Ovary (tissue), 10 donors: ENCODE measurements at places on chromosomes 1 and 21. TPM values are rescaled to one million over a fixed set of nuclear protein-coding genes. Genes with fewer than 3 reads are reported as not detected.

Gene TRAPPC3
- 46.7 TPM for total RNA-seq

Gene VAV3
- total RNA-seq: 2.4 TPM

Gene GPR161
- total RNA-seq: 19.1 TPM

Gene CYP4A22
- total RNA-seq: 0.57 TPM

Gene COL16A1
- 237 TPM for total RNA-seq

Gene MKNK1
- 32.6 TPM for total RNA-seq

Gene BMP8B
- total RNA-seq: 0.27 TPM

Gene LCE1A
- not detected for total RNA-seq

Gene C1orf174
- total RNA-seq: 23.2 TPM

Gene MIXL1
- total RNA-seq: 0.34 TPM

Gene LRRC7
- 0.12 TPM for total RNA-seq

Gene FAM229A
- 12.3 TPM for total RNA-seq

Gene ITPKB
- 20.1 TPM for total RNA-seq

Gene FMO4
- 2.1 TPM for total RNA-seq

Gene PLXNA2
- total RNA-seq: 15.3 TPM

Gene STYXL2
- total RNA-seq: 0.15 TPM

Gene FCRL1
- 0.65 TPM for total RNA-seq

Gene DNAI4
- total RNA-seq: 24.4 TPM

Gene ANXA9
- 6.9 TPM for total RNA-seq

Gene CHAF1B
- total RNA-seq: 3.6 TPM

Gene EFNA4
- total RNA-seq: 10.6 TPM

Gene HCRTR1
- total RNA-seq: not detected

Gene NUAK2
- total RNA-seq: 53.2 TPM

Gene TTF2
- 10.6 TPM for total RNA-seq

Gene CHIA
- not detected for total RNA-seq

Gene NPR1
- 23.6 TPM for total RNA-seq

Gene CHI3L1
- total RNA-seq: 7.3 TPM

Gene CA6
- not detected for total RNA-seq

Gene SYCP1
- total RNA-seq: not detected

Gene GNG4
- 14.2 TPM for total RNA-seq

Gene LRP8
- 9.1 TPM for total RNA-seq

Gene C1orf226
- total RNA-seq: 1.3 TPM

Gene LAD1
- total RNA-seq: 3.9 TPM

Gene MPL
- total RNA-seq: 0.36 TPM

Gene POU3F1
- not detected for total RNA-seq

Gene KLHDC8A
- 287 TPM for total RNA-seq

Gene ARHGEF2
- 58.0 TPM for total RNA-seq

Gene CTTNBP2NL
- total RNA-seq: 10.9 TPM

Gene OR10J1
- not detected for total RNA-seq

Gene BRINP3
- not detected for total RNA-seq

Gene LAMC2
- total RNA-seq: 1.0 TPM

Gene FLG2
- total RNA-seq: not detected

Gene RXFP4
- total RNA-seq: not detected

Gene CD160
- total RNA-seq: not detected

Gene KLF17
- not detected for total RNA-seq

Gene ERG
- total RNA-seq: 7.0 TPM

Gene TAL1
- total RNA-seq: 1.2 TPM

Gene ADGRL4
- total RNA-seq: 9.2 TPM

Gene CDC42BPA
- total RNA-seq: 48.2 TPM

Gene HSF2BP
- 1.5 TPM for total RNA-seq

Gene GPR3
- 0.55 TPM for total RNA-seq

Gene FAAH
- 12.9 TPM for total RNA-seq
